T-helper 17 cell (primary cell): ENCODE measurements at places on chromosomes 16 and 17.

- no peak for DNase-seq
Measured at GRCh38 chr16:54937671-54938211, 7.1 kb downstream of the IRX5 start.

- DNase-seq: no peak
Measured at GRCh38 chr16:17572145-17572544, 101.4 kb upstream of the XYLT1 start.

- no peak for DNase-seq
Measured at GRCh38 chr17:81741594-81742452, 29.7 kb downstream of the SLC25A10 start.

- no peak for DNase-seq
Measured at GRCh38 chr17:40617678-40618240, 29.9 kb downstream of the SMARCE1 start.

- no peak for DNase-seq
Measured at GRCh38 chr16:77556201-77556873, 121.5 kb upstream of the ADAMTS18 start.

DNA sequence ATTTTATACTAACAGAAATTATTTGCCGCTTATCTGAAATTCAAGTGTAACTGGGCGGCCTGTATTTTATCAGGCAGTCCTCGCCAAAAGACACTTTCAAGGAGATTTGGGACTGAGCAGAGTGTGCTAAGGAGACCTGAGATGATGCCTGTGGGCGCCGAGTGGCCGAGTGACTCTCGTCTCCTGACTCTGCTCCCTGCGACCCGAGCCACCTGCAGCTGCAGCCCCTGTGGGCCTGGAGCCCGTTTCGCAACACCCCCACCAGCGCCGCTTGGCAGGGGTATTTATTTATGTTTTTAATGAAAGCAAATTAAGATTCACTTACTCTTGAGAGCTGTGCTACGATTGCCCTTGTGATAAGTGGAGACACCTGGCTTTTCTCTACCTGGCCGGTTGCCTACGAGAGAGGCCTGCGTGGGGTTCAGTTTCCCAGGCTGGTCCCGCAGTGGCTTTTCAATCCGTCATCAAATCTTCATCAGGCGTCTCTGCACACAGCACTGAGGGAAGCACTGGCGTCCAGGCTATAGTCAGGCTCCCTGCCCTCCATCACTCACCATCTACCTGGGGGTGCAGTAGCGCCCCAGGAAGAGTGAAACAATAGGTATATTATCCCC lies 124.0 kb downstream of the SEC14L1 start:
- DNase-seq: no peak

GRCh38 chr17:81576621-81577277 lies 24.6 kb upstream of the FAAP100 start:
- DNase-seq: no peak

DNA sequence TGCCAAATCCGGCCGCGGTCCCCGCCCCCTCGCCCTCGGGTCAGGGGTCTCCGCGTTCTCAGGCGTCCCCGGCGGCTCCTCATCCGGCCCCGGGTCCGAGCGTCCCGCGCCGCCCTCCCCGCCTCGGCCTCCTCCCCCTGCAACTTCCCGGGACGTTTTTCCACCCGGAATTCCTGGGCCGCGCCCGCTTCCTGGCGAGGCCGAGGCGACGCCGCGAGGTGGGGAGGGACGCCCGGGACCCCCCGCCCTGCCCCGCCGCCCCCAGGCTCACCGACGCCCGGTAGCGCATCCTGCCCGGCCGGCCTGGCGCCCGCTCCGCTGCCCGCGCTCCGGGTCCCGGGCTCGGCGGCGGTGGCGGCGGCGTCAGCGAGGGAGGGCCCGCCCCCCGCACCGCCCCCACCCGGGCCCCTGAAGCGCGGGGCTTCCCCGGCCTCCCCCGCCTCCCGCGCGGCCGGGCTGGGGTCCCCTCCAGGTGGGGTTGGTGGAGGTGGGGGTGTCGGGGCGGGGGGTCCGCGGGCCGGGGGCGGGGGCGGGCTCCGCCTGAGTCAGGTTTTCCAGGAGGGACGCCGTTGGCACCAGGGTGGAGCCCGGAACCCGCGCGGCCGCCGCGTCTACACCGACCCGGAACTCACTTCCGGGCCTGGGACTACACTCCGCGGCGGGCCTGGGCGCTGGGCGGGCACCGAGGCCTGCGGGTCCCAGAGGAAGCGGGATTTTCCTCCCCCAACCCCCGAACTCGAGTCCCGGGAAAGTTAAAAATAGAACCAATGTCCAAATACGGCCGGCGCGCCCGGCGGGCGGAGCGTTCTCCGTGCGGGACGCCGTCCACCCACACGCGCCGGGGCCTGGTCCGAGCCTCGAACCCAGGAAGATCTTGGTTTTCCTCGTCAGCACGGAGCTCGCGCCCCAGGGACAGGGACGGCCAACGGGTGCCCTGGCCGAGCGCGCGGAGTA lies 6.8 kb downstream of the MYO1C start:
- DNase-seq: peak; percentile 70

DNA sequence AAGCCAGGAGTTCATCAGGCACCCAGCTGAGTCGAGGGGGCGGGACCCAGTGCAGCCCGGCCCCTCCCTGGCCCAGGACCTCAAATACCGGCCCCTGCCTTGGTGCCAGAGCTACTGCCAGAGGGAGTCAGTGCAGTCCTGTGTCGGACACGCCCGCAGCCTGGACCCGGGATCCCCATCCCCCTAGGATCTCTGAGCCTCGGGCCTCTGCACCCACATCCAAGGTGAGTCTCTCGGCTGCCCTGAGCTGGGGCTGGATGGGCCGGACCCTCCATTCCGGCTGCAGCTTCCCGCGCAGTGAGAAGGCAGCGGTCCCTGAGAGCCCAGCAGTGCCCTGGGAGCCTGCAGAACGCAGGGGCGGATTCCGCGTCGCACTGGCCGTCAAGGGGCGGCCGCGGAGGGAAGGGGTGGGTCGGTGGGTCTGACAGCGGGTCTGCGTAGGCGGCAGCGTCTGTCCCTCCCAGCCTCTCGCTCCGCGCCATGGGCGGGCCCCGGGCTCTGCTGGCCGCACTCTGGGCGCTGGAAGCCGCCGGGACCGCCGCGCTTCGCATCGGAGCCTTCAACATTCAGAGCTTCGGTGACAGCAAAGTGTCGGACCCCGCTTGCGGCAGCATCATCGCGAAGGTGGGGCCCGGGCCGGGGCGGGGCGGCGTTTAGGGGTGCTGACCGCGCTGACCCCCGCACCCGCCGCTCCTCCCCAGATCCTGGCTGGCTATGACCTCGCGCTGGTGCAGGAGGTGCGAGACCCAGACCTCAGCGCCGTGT lies at the start of gene DNASE1L2:
Gene DNASE1L2 (plus strand): TSS at position 108 of the 765 bp plus-strand sequence. CDS start 373 bp downstream, at position 481.
- DNase-seq: no peak

- no peak for DNase-seq
Measured at GRCh38 chr17:16287563-16288027, 65.7 kb downstream of the CENPV start.

DNA sequence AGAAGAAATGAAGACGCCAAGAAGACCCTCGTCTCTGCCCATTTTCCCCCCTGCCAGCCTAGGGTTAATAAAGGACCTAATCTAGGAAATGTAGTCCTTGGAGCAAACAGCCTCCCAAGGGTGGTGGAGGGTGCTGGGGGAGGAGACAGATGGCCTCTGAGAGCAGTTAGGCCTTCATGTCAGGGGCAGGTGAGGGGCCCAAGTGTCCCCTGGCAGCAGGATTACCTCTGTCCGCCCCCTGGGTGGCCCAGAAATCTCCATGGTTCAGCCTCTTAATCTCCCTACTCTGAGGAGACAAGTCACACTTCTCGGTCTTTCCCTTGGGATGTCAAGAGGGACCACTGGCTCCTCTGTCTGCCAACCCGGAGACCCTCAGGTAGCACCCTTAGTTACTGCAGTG lies 365.4 kb upstream of the TNRC6C start:
- DNase-seq: no peak

- DNase-seq: no peak
Measured at GRCh38 chr17:40316571-40317344, 7.8 kb downstream of the RARA start.

- no peak for DNase-seq
Measured at GRCh38 chr16:11736903-11737302, 5.8 kb downstream of the TXNDC11 start.

DNA sequence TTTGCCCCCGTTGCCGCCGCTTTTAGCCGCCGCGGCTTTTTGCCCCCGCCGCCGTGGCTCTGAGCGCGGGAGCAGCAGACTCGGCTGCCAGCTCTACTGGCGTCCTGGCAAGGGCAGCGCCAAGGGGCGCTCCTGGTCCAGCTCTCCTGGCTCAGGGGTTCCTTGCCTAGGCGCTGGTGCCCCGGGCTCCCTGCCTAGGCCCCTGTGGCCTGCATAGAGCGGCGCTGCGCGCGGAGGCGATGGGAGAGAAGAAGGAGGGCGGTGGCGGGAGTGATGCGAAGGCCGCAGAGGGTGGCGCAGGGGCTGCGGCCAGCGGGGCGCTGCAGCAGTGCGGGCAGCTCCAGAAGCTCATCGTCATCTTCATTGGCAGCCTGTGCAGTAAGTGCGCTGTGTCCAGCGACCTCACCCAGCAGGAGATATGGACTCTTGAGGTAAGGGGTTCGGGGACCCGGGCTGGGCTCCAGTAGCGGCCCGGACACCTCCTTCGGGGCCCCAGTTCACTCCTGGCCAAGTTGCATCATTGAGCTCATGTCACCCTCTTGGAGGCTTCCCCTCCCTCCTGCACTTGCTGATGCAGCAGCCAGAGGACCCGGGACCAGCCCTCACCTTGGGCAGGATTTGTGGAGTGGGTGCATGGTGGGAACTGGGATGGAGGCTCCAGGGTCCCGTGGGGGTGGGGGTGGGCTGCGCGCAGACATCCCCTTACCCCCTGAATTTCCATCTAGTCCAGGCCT lies 1344.4 kb downstream of the TP53TG3F start:
- DNase-seq: no peak

GRCh38 chr17:67353161-67353560 lies 13.2 kb downstream of the PSMD12 start:
- no peak for DNase-seq

GRCh38 chr16:66273644-66274334 lies 92.7 kb upstream of the CDH5 start:
- no peak for DNase-seq

DNA sequence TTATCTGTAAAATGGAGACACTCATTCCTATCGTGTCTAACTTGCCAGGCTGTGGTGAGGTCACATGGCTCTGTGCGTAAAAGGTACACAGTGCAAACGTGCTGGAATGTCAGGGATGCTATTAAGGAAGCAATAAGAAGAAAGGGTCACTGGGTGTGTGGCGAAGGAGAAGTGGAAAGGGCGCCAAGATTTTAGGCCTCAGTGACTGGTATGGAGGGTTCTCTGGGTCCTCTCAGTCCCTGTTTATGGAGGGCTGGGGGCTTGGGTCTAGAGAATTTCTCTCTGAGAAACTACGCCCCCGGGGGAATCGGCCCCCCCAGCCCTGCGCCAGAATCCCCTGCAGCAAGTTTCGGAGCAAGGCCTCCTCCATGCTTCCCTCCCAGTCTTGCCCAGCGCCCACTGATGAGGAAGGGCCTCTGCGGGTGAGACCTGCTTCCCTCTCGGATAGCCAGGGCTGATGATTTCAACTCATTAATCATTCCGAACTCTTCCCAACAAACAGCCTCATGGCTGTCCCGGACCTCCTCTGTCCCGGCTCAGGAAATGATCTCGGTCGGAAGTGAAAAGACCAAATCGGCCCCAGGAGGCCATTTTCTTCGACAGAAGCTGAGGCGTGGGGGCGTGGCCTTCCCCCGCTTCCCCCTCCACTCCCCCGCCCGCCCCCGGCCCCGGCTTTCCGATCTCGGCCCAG lies 1.2 kb upstream of the HEXIM1 start:
- no peak for DNase-seq

- DNase-seq: peak; percentile 51
Measured at GRCh38 chr17:17783116-17783824, 53.5 kb downstream of the SREBF1 start.

DNA sequence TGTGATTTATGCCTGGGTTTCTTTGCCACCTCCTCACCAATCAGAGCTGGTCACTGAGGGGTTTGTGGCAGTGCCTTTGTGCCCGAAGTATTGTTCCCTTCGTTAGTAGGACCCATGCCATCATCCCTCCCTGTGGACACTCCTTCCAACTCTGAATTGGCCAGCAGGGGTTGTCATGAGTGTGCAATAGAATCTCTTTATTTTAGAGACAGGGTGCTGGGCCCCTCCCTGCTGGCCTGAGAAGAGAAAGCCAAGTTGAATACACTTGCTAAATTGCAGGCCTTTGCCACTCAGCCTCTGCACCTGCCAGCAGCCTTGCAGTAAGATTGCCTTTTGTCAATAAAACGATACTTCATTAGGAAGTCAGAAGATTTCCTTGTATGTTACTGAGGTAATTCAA lies 40.7 kb upstream of the SLC12A3 start:
- DNase-seq: no peak

GRCh38 chr16:81127051-81127450 lies 30.9 kb upstream of the GCSH start:
- no peak for DNase-seq

DNA sequence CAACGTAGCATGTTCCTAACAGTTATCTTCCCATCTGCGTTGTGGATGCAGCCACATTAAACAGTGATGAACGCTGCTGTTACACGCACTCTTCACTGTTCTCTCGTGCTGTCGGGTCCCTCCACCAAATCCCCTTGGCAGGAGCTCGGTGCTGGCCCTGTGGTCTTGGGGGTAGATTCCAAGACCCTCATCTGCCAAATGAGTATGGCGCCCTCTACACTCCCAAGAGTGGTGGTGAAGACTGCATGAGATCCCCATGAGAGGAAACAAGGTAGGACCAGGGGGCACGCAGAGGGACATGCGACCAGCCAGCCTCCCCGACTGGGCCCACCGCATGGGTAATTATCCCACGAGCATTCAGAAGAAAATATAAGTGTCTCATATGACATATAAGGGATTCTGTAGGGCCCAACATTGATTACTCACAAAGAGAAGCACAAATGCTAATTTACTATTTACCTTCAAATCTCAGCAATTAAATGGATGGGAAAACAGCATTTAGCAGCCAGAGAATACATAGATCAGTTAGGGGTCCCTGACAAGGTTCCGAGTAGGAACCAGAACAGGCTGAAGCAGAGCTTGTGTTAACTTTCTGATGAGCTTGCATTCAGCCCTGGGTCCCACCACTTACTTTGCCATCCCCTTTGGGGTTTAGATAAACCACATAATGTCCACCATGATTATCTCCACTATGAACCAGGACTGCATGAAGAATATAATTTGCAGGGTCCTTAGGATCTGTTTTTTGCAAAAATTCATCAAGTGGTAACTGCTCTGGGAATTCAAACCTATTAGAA lies 23.8 kb downstream of the LITAFD start:
- no peak for DNase-seq

GRCh38 chr16:26345966-26346365 lies 654.2 kb downstream of the HS3ST4 start:
- DNase-seq: no peak
